ENCODE measurements at places on chromosomes 11 and 22. TPM values are rescaled to one million over a fixed set of nuclear protein-coding genes. Genes with fewer than 3 reads are reported as not detected.
A peak's percentile ranks its signal among the peaks of the same experiment; 100 is the strongest.

The MPZL2 gene
- total RNA-seq, result not detected

DNA sequence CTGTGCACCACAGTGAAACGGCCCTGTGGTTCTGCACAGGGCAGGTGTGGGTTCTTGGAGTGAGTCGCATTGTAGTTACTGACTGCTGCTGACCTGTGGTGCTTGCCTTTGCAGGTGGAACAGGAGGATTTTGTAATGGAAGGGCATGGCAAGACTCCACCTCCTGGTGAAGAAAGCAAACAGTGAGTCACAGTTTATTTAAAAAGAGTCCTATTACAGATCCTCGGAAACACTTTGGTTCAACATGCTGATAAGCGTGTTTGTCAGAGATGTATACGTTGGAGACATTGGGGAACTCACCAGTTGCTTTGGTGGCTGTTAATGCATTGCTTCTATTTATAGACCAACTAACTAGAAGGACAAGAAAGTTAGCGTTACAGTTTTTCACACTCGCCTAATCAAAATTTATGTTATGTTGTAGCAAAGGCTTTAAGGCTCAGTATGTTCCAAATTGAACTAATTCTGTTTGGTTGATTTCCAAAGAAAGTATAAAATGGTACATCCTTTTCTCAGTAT is 21.7 kb upstream of the TNRC6B start:
- H3K4me1 ChIP-seq, result peaks cover 28% of the 10 kb centered on the region
- no peak overlapping the region for H3K27ac ChIP-seq
- H3K36me3 ChIP-seq, result no peaks in the 10 kb centered on the region
- peak; percentile 42 for DNase-seq
- no peaks in the 10 kb centered on the region for H3K27me3 ChIP-seq
- H3K4me3 ChIP-seq, result no peak overlapping the region

- DNase-seq, result no peak
- peaks cover 23% of the 10 kb centered on the region for H3K4me1 ChIP-seq
- H3K27ac ChIP-seq, result no peak overlapping the region
- H3K27me3 ChIP-seq, result peaks cover 3% of the 10 kb centered on the region
Observed at GRCh38 chr22:31821572-31821971, 67.8 kb downstream of the DEPDC5 start.

The MADD gene
- total RNA-seq, result 27.3 TPM

DNA sequence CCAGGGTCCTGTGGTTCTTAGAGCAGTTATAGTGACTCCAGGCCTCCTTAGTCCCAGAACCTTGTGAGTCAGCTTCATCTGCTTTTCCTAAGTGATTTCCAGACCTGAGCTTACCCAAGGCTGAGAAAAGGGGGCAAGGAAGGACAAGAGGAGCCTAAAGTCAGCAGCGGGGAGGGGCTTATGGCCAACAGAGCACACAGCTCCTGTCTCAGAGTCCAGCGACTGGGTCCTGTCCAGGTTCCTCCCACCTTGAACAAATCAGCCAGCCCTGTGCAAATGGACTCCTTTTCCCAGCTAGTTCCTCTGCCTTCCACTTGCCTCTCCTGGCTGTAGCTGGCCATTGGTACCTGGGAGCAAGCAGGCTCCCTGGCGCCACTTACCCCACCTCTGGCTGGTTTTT is 10.9 kb downstream of the BACE1 start:
- H3K36me3 ChIP-seq, result no peaks in the 10 kb centered on the region
- H3K4me3 ChIP-seq, result no peak overlapping the region
- H3K4me1 ChIP-seq, result peaks cover 18% of the 10 kb centered on the region
- H3K27me3 ChIP-seq, result no peaks in the 10 kb centered on the region
- no peak overlapping the region for H3K27ac ChIP-seq

The CCDC89 gene
- 1.3 TPM for total RNA-seq

The APOBEC3F gene
- total RNA-seq, result 6.2 TPM

The WT1 gene
- total RNA-seq, result not detected

DNA sequence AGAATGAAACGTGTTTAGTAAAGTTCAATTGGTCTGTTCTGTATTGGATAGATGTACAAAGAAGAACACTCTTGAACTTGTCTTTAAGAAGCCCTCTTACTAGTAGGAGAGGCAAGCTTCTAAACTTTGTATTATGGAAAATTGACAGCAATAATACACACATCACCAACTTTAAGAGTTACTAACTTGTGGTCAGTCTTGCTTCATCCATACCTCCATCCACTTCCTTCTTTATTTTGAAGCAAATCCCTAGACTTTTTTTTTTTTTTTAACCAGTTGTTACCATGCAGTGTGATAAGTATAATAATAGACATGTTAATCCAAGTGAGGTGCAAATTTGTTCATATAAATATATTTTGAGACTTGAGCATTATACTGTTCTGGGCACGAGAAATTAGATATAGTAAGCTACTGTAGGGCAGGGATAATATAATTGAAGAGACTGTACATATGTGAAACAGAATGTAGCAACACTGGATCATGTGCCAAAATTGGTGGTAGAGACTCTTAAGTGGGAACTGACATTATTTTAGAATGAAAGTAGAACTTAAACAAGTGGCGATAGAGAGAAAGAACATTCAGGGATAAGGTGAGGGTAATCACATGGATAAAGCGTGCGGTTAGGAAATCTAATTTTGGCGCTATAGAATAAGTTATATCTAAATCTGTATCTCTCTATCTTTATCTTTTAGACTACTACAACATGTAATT is 6.5 kb downstream of the FAR1 start:
- H3K4me1 ChIP-seq, result peaks cover 43% of the 10 kb centered on the region
- DNase-seq, result no peak
- H3K36me3 ChIP-seq, result peaks cover 17% of the 10 kb centered on the region

DNA sequence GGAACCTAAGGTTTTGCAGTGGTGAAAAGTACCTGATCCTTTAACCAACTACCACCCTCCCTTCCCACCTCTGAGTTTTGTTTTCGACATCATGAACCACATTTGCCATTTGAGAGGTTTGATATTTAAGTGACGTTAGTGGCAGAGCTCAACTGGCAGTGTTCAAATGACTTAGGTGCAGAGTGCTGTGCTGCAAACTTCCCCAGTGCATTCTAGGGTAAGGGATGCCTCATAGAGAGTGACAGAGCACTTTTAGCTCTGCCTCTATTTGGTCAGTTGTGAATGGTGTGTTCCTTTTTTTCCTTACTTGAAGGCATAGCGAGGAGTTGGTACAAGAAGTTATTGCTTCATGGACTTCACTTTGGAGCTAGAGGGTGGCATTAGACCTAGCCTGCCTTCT is 9.4 kb downstream of the BMAL1 start:
- H3K27ac ChIP-seq, result no peak overlapping the region
- H3K36me3 ChIP-seq, result no peaks in the 10 kb centered on the region
- no peaks in the 10 kb centered on the region for H3K27me3 ChIP-seq
- no peak overlapping the region for H3K4me3 ChIP-seq
- H3K4me1 ChIP-seq, result peaks cover 31% of the 10 kb centered on the region
- no peak for DNase-seq

DNA sequence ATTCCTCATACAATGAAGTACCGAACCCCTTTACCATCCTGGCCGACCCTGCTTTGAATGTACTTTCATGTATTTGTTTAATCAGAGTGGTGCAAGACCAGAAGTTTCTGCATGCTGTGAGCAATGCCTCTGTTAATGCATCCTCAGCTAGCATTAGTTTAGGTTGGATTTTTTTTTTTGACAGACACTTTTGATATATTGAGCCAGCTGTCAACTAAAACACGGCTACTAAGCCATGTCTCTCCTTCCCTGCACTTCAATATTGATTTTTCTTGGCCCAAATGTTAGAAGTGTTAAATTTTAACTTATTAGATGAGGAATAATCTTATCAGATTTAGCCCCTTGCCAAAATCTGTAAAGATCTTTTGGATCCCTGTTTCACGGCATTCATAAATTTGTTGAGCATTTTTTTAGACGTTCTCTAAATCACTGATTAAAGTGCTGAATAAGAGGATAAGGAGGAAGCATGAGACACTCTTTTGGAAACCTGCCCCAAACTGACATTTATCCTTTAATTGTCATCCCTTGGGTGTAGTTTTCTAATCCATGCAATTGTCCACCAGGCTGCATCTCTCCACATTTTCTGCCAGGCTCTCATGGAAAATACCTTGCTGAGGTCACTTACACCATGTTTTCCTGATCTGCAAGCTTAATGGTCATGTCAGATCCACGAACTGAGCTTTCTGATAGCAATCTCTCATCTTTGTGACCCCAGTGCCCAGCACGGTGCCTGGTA is 130.7 kb downstream of the FEZ1 start:
- no peak overlapping the region for H3K4me3 ChIP-seq
- H3K4me1 ChIP-seq, result peaks cover 28% of the 10 kb centered on the region
- H3K27ac ChIP-seq, result no peak overlapping the region
- no peak for DNase-seq

The HOATZ gene
- total RNA-seq, result not detected

The MUC15 gene
- total RNA-seq, result not detected

The SYT13 gene
- not detected for total RNA-seq

- H3K4me1 ChIP-seq, result peaks cover 9% of the 10 kb centered on the region
- no peak overlapping the region for H3K4me3 ChIP-seq
- peaks cover 4% of the 10 kb centered on the region for H3K27me3 ChIP-seq
- no peaks in the 10 kb centered on the region for H3K36me3 ChIP-seq
Observed at GRCh38 chr22:23033116-23033905, 37.0 kb upstream of the GNAZ start.

DNA sequence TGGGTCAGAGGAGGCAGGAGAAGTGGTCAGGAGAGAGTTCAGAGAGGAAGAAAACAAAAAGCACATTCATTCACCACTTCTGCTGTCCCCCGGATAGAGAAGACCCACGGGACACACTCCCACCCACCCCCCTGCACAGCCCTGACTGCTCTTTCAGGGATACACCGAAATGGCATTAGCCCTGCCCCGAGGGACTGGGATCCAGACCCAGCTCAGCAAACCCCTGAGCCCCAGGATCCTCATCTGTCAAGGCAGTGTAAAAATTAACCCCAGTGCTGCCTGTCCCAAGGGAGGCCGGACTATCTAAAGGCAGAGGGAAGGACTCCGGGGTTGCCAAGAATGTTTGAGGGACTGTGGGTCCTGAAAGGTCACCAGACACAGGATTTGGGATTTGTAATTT is 31.2 kb downstream of the TPBGL start:
- H3K4me1 ChIP-seq, result no peaks in the 10 kb centered on the region
- no peaks in the 10 kb centered on the region for H3K27me3 ChIP-seq
- H3K4me3 ChIP-seq, result no peak overlapping the region
- DNase-seq, result no peak
- H3K27ac ChIP-seq, result no peak overlapping the region

GRCh38 chr11:48110509-48110766 is 106.2 kb upstream of the OR4B1 start:
- no peaks in the 10 kb centered on the region for H3K27me3 ChIP-seq
- H3K4me3 ChIP-seq, result no peak overlapping the region
- peaks cover 11% of the 10 kb centered on the region for H3K36me3 ChIP-seq
- peaks cover 46% of the 10 kb centered on the region for H3K4me1 ChIP-seq

DNA sequence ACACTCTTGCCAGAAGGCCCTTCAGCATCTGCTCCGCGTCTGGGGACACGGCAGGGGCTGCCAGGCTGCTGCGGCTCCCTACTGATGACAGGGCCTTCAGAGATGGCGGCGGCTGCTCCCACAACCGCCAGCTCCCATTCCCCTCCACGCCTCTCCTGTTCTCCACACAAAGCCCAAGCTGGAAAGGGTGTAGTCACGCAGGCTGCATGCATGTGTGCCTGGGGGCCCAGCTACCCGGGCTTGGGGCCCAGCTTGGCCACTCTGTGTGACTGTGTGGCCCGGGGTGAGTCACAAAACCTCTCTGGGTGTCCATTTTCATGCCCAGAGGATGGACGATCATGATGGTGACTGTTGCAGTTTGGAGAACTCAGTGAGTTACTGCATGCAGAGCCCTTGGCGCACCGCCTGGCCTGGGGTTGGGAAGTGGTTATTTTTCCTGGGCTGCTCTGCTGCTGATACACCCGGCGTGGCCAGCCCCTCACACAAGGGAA is 31.7 kb upstream of the PARVB start:
- DNase-seq, result peak; percentile 93
- H3K4me3 ChIP-seq, result peak overlapping the region; percentile 43
- H3K36me3 ChIP-seq, result peaks cover 26% of the 10 kb centered on the region
- H3K27me3 ChIP-seq, result no peaks in the 10 kb centered on the region
- peak overlapping the region; percentile 90 for H3K27ac ChIP-seq

- DNase-seq, result no peak
- H3K27me3 ChIP-seq, result peaks cover 4% of the 10 kb centered on the region
- H3K36me3 ChIP-seq, result no peaks in the 10 kb centered on the region
Observed at GRCh38 chr11:772429-773390, 4.6 kb downstream of the GATD1 start.

DNA sequence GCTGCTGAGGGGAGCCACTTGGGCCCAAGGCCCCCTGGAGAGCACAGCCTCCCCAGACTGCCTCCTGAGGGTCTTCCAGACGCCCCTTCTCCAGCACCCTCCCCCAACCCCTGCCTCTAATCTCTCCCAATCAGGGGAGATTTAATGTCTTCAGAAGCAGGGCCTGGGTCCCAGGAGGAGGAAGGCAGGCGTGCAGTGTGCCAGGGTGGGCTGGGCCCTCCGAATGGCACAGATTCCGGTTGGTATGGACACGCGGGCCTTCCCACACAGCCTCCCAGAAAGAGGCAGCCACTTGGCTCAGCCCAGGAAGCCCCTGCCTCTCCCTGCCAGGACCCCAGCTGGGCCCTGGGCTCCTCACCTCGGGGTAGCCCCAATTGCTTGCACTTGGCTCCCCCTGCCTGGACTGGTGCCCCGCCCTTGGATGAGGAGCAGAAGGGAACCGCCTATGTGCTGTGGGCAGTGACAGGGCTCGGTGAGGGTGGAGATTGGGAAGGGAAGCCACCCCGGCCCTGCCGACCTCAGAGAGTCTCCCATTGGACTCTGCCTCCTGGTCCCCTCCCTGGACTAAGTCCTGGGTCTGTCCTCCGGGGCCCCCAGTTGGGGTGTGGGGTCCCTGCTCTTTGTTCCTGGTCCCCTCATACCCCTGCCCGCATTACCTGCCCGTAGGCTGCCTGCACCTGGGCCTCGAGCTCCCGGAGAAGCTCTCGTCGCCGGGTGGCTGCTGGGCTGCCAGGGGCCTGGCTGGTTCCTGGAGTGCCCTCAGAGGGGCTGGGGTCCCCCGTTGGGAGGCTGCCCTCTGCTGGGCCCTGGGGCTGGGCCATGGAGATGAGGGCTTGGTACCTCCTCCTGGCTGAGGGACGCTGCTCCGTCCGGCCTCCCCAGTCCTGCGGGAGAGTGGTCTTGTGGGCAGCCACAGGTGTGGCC is 572 bp upstream of the CABP2 start:
- no peak overlapping the region for H3K4me3 ChIP-seq
- H3K4me1 ChIP-seq, result no peaks in the 10 kb centered on the region
- DNase-seq, result no peak
- no peaks in the 10 kb centered on the region for H3K36me3 ChIP-seq
- H3K27ac ChIP-seq, result no peak overlapping the region

All from HFFc6 (cell line).